ENCODE measurements at places on chromosomes 1 and 21.

- no peak for DNase-seq
Observed at GRCh38 chr1:153447498-153448170, 12.8 kb downstream of the S100A7 start.

DNA sequence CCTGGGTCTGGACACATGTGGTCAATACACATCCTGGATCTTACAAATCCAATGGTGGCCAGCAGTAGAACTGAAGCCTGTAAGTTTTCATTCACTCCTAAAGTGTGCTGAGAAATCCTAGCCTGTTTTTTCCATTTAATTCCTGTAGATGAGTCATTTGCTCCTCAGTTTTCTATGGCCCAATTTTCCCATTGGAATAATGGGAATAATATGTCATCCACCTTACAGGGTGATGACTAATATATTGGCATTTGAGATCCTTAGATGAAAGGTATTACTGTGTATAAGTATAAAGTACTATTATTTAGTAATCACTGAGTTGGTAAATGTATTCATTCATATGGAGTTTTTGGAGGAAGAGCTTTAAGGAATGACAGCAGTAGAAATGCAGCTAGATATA lies 89.7 kb upstream of the ADAR start:
- no peak for DNase-seq

DNA sequence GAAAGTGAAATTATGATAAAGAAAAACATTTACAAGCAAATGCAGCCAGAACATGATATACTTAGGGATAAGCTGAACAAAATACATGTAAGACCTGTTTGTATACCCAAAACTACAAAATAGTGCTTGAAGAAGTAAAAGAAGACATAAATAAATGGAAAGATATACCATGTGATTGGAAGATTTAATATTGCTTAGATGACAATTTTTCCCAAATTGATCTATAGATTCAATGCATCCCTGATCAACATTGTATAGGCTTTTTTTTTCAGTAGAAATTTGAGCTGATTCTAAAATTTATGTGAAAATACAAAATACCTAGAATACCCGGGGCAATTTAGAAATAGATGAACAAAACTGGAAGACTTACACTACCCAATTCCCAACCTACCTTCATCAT lies 76.4 kb downstream of the GABPA start:
- no peak for DNase-seq

GRCh38 chr1:92937731-92938130 lies 23.5 kb downstream of the DIPK1A start:
- DNase-seq = no peak

DNA sequence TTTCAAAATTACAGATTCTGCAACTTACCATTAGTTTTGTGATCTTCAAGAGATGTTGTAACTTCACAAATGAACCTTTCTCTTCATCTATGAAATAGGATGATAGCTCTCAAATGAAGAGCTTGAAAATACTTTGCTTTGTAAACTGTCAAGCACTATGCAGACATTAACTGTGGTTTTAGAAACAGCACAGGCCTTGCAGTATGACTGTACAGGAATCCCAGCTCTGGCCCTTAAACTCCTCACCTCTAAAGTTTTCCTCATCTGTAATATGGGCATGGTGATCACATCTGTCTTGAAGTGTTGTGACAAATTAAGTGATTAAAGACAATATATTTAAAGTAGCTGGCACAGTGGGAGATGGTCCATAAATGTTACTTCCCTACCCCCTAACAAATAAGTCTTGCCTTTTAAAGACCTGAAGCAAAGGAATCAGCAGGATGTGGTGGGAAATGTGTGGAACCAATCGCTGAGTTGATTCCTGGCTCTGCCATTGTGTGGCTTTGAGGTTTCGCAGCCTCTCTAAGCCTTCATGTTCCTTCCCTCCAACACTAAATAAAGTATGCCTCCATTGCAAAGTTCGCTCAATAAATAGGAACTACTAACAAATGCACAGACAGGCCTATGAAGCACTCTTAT lies 5.5 kb upstream of the PTP4A2 start:
- DNase-seq = no peak

- DNase-seq = no peak
Observed at GRCh38 chr1:156203331-156203730, 9.4 kb downstream of the SLC25A44 start.

GRCh38 chr1:184146202-184146601 lies 94.7 kb downstream of the TSEN15 start:
- DNase-seq = no peak

- no peak for DNase-seq
Observed at GRCh38 chr1:55524006-55524405, 308.8 kb upstream of the USP24 start.

DNA sequence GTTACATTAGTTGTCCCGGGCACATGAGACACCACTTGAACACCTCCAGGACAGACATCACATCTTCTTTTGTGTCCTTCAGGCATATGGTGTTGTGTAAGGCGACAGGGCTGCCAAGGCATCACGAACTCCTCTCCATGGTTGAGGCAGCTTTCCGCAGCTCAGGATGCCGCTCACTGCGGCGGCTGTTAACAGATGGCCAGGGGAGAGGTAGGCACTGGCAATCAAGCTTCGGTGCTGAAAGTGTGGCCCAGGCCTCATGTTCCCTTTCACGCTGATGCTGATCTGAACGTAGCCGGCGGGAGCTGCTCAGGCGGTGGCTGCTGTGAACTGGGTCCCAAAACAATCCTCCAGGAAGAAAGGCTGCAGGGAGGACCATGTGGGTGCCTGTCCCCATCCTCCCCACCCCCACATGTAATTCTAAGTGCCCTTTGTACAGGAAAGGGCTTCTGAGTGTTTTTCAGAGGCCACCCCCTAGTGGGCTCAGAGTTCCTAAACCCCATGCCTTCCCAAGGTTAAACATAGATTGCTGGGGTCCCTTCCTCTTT lies 287.1 kb upstream of the AJAP1 start:
- no peak for DNase-seq

DNA sequence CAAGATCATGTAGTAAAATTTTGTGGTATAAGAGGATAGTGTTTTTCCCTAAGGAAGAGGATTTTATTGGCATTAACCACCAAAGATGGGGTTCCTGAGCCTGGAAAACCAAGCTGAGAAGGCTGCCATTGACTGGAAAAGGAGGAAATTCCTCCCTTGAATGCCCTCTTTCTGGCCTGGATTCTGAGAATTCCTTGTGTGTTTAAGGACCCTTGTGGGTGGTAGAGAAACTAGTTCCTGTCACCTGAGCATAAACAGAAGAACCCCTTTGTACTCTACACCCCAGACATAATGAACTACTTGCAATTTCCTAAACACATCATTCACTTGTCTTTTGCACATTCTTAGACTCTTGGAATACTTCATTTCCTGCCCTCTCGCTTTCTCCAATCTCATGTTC lies 33.1 kb upstream of the CEP350 start:
- DNase-seq = no peak

DNA sequence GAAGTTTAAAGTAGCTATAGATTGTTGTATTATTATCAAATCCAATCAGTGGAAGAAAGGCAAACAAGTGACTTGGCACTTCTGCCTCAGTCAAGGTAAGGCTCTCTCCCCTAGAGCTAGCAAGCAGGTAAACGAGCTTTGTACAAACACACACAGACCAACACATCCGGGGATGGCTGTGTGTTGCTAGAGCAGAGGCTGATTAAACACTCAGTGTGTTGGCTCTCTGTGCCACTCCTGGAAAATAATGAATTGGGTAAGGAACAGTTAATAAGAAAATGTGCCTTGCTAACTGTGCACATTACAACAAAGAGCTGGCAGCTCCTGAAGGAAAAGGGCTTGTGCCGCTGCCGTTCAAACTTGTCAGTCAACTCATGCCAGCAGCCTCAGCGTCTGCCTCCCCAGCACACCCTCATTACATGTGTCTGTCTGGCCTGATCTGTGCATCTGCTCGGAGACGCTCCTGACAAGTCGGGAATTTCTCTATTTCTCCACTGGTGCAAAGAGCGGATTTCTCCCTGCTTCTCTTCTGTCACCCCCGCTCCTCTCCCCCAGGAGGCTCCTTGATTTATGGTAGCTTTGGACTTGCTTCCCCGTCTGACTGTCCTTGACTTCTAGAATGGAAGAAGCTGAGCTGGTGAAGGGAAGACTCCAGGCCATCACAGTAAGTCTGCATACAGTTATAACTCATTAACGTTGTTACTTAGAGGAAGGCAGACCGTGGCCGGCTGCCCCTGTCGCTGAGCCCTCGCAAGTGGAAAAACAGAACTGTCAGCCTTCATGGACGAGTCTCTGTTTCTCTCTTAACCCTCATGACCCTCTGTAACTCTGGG lies at the start of gene PALMD:
Gene PALMD (plus strand): TSS at position 415 of the 833 bp plus-strand sequence. CDS start 205 bp downstream, at position 620.
- peak; percentile 74 for DNase-seq

GRCh38 chr1:112546076-112546475 lies 37.3 kb downstream of the WNT2B start:
- no peak for DNase-seq

GRCh38 chr1:46556822-46557221 lies 5.4 kb upstream of the KNCN start:
- no peak for DNase-seq

Measured in NCI-H2029 treated with DMSO at 0.1 percent for 48 hours (cell line).